ENCODE measurements at places on chromosomes 12 and 14.

- DNase-seq = no peak
These were observed 321.0 kb upstream of the SOX5 start for GRCh38 chr12:24270464-24270863.

DNA sequence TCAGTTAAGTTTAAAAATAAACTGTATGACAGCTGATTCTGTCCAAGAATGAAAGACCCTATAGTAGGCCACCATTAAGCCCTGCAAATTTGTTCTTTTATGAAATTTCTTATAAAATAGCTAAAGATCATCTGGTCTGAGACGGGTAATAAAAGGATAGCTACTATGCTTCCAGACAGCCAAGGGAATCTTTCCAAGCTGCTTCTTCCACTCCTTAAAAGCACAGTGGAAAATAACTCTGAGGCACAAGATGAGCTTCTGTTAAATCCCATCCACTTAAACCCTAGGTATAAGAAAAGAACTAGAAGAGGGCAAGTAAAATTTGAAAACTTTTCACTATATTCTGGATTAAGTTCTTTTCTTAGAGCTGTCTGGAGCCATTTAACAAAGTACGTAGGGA is 194.3 kb downstream of the CAPZA3 start:
- no peak for DNase-seq

DNA sequence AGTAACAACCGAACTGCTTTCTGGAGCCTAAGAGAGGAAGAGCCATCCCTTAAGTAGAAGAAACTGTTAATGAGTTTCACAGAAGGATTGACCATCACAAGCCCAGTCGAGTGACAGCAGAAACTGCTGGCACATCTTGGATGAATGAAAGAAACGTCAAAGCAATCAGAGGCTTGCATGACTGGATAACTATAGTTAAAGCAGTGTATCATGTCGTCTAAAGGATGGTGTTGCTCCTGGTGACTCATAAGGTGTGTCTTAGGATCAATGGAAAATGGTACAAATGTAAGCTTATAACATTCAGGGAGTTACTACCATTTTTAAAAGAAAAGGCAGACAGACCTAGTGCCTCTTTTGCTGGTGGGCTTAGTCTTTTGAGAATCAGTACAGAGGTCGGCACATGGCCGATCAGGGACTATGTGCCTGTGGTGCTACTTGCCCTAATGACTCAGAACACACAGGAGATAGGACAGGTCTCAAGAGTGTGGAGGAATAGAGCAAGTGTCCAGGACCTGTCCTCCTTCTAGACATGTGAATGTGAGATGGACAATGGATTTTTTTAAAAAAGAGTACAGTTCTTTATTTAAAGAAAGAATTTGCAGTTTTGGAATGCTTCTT is 55.7 kb downstream of the TMX1 start:
- no peak for DNase-seq

DNA sequence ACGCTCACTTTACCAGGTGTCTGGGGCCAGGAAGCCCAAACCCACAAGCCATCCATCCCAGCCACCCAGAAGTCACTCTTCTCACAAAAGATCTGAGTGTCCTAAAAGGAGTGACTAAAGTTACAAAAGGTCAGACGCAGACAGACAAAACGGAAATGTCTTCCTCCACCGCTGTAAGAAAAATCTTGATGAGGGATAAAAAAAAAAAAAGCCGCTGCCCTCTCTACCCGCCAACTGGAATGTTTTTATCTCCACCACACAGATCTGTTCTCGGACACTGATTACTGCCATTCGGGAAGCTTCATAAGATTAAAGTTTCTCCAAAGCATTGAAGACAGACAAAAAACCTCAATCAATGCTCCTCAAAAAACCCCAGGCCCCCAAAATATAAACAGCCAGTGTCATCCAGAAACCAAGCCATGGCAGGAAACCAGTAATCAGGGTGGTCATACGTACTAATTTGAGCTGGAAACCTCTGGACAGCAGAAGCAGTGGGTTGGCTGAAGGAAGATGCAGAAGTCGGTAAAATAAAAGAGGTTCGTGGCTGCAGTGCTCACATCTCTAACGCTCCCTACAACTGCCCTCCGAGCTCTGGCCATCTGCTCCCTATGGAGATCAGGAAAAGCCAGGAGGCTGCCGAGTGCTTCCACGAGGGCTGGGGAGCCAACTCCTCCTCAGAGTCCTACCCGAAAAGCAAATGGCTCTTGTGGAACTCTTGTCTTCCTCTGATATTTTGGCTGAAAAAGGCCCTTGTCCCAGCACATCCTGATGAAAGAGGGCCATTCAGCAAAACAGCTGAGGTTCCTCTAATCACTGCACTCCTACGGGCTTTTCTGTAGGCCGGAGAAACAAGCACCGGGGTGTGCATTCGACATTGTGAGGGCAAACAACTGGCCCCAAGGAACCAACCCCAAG is 30.3 kb downstream of the SSH1 start:
- no peak for DNase-seq

DNA sequence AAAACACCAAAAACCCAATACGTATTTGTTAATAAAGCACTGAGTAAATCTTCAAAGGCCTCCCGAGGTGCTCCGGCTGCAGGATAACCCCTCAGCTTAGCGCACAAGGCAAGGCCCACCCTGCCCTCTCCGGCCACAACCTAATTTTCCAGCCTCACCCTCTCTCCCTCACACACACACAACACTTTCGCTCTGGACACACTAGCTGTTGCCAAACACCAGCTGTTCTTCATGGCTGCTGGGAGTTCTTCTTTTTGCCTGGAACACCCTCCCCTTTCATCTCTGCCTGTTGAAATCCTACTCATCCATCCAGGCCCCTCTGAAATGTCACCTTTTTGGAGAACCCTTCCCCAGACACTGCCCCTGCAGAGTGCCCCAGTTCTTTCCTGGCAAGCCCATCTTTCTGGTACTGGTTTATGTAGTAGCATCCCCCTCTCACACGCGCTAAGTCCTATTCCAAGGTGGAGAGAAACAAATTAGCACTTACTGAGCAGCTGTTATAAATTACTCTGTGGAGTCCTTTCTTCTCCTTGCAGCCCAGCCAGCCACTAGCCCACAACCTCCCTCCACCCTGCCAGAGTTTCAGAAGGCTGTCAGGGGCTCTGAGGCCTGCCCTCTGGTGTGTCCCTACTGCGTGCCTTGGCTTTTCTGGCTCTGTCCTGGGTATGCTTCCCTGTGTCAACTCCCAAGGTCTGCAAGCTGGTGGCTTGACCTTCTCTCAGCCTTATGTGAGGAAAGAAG is 805 bp upstream of the CRACR2A start:
- DNase-seq = no peak

DNA sequence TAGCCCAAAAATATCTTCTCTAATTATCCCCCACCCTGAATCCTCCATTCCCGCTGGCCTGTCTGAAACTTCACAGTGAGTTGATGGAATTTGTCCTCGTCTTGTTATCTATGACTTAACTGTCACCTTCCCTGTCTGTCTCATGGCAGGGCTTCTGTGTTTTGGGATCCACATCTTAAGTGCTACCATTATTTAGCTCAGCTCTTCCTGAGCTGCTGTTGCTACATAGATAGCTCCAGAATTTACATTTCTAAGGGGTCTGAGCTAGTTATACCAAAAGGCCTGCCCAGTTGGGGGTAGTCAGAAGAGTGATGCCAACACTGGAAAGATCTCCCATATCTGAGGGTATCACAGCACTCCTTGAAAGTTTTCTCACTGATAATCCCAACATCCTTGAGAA is 57.0 kb upstream of the CDKN3 start:
- DNase-seq = no peak

Measured in brain pericyte (primary cell).